ENCODE measurements at places on chromosomes 5 and 9. TPM values are rescaled to one million over a fixed set of nuclear protein-coding genes. Genes with fewer than 3 reads are reported as not detected.

The TPPP gene
- 0.66 TPM for total RNA-seq

The CTNND2 gene
- total RNA-seq: not detected

The SHROOM1 gene
- 8.6 TPM for total RNA-seq

The KIF24 gene
- 0.50 TPM for total RNA-seq

The SLCO4C1 gene
- total RNA-seq: not detected

The FOXD4 gene
- total RNA-seq: 0.17 TPM

The OBP2B gene
- total RNA-seq: not detected

The PLPPR1 gene
- total RNA-seq: not detected

The GDA gene
- not detected for total RNA-seq

The IL13 gene
- total RNA-seq: not detected

The RORB gene
- 0.87 TPM for total RNA-seq

The SDHA gene
- 145 TPM for total RNA-seq

The PRR16 gene
- total RNA-seq: 9.3 TPM

The CA9 gene
- total RNA-seq: 2.3 TPM

The SLC27A6 gene
- total RNA-seq: 0.15 TPM

The TAF1L gene
- under 0.01 TPM for total RNA-seq

The HK3 gene
- total RNA-seq: not detected

The LRRC19 gene
- total RNA-seq: not detected

The HTR1A gene
- not detected for total RNA-seq

The OTP gene
- not detected for total RNA-seq

The STPG3 gene
- 0.66 TPM for total RNA-seq

The FYB1 gene
- under 0.01 TPM for total RNA-seq

The C5orf34 gene
- total RNA-seq: 1.3 TPM

The ENTREP1 gene
- total RNA-seq: under 0.01 TPM

The SLC25A46 gene
- 128 TPM for total RNA-seq

The TSSK1B gene
- 0.15 TPM for total RNA-seq

The SOX30 gene
- total RNA-seq: under 0.01 TPM

The SLC46A2 gene
- not detected for total RNA-seq

The CDKN2B-AS1 gene
- total RNA-seq: 4.5 TPM

The DMGDH gene
- 2.5 TPM for total RNA-seq

The NMUR2 gene
- total RNA-seq: not detected

The SPATA31D4 gene
- not detected for total RNA-seq

The SPACA9 gene
- 3.5 TPM for total RNA-seq

The CD14 gene
- 0.50 TPM for total RNA-seq

The MTMR12 gene
- 27.8 TPM for total RNA-seq

The GHR gene
- total RNA-seq: 3.5 TPM

Measured in smooth muscle cell of trachea (primary cell).